ENCODE measurements at places on chromosomes 5 and 9.

DNA sequence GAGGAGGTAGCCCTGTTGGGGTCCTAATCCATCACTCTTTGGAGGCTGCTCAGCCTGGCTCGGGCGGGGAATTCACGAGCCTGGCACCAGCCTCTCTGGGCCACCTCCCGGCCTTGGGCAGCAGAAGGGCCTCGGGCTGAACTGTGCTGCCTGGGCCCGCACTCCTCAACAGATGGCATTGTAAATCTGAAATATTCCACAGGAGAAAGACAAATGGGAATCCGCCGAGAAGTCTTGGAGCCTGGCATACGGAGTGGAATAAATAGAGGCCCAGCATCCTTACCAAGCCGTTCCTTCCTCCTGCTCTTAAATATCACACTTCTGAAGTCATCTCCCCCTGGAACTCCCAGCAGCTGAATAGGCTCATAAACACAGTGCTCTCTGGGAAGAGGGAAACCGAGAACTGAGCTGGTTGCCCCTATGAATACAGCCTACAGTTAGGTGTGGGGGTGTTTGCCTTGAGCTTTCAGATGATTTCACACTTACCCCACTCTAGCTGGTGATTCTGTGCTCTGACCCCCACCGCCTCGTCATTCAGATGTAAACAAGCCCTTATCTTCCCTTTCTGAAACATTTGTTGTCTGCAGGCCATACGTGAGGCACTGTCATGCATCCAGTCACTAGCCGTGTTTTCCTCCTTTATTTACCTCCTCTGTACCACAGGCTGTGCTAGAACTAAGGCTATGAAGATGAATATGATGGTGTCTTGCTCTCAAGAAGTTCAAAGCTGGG lies 455.0 kb upstream of the CLINT1 start:
- no peak for DNase-seq

DNA sequence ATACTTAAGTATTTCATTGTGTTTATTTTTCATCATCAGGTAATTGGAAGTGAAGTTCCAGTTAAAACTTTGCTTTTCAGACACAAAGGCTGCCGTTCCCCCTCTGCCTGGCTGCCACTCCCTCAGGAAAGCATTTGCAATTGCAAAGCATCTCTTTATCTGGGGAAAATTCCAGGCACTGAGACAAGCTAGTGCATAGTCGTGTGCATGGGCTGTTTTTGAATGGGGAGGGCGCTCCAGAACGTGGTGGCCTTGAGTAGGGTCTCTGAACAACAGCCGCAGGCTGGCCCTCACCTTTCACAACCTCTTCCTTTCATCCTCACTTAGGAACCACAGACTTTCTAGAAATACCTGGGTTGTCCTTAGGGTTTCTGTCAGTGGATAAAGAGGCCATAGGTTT lies 285.1 kb upstream of the ADAMTS16 start:
- no peak for DNase-seq

DNA sequence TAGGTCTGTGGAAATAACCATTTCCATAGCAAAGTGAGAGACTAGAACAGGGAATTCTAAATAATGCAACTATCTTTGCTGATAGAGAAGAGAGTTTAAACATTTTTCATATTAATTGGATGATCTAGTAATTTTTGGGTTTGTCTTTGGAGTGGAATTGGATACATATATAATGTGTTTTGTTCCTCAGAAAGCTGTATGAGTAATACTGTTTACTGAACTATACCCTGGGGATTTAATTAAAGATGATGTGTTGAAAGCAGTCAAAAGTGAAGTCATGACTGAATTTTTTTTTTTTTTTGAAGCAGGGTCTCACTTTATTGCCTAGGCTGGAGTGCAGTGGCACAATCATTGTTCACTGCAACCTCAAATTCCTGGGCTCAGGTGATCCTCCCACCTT lies 17.9 kb downstream of the FER start:
- no peak for DNase-seq

GRCh38 chr5:140840978-140841962 lies at the start of gene PCDHA8:
TSS of gene PCDHA8 (plus strand) at chr5:140841187. CDS start at chr5:140841322, 135 bp downstream.
- no peak for DNase-seq

- DNase-seq, result no peak
Measured at GRCh38 chr5:87151547-87151946, 116.1 kb upstream of the RASA1 start.

DNA sequence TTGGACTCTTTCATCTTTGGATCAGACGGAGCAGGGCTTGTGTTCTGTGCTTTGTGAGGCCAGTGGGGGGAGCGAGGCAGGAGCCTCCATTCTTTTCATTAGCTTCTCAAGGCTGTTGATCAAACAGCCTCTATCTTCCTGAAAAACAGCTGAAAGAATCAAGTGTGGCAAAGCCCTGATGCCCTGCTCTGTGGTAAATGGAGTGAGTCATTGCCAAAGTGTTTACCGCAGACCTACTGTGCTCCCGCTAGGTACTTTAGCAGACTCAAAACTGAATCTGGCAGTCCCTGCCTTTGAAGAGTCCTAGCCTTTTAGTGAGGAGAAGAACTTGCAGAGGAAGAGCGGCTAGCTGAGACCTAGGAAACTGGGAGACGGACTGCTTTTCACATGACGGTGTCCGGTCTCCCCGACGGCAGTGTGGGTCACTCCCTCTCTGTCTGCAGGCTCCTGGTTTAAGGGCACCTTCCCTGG lies 3.3 kb downstream of the ANKRD33B start:
- DNase-seq, result no peak

DNA sequence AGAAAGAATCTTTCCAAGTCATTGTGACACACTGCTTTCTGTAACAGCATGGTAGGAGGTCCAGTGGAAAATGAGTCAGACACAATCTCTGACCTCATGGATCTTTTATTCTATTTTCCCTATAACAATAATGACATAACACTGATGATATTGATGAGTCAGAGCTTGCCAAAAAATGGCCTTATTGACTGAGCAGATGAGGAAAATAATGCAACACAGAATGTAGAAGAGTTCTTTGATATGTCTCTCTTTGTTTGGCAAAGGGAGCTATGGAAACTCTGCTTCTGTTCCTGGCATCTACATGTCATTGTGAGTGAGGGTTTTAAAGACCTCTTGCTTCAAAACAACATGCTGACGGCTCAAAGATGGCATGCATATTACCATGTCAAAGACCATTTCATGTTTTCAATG lies 443.1 kb upstream of the ZNF608 start:
- no peak for DNase-seq

DNA sequence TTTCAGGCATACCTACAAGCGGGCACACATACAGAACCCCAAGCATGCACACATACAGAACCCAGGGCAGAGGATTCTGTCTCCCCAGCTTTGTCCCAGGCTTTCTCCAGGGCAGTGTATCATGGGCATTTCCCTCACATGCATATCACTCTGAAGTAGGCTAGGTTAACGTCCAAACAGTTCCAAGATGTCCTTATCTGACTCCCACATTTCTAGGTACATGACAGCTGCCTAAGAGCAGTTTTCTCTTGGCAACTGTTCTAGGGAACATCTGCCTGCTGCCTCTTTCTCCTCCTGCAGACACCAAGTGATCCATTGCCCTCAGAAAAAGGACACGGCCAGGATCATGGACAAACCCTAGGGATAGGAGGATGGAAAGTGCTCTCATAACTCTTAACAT lies 84.9 kb upstream of the NR3C1 start:
- no peak for DNase-seq

DNA sequence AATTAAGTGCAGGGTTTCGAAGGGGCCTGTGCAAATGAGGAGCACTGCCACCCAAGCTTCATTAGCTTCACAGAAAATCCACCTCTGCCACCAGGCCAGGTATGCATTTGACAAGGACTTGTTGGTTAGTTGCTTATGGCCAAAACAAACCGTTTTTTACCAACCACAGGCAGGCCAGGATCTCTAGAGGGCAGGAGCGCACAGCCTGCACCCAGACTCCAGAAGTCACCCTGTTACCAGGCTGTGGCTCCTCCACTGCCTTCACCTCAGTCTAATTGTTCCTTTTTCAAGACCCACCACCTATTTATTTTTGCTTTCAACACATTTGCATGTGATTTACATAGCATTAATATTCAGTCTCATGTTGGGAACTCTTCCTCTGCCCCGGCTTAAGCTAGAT lies 78.3 kb upstream of the HSPA9 start:
- DNase-seq, result no peak

GRCh38 chr5:14366763-14367162 lies 214.8 kb upstream of the OTULINL start:
- no peak for DNase-seq

DNA sequence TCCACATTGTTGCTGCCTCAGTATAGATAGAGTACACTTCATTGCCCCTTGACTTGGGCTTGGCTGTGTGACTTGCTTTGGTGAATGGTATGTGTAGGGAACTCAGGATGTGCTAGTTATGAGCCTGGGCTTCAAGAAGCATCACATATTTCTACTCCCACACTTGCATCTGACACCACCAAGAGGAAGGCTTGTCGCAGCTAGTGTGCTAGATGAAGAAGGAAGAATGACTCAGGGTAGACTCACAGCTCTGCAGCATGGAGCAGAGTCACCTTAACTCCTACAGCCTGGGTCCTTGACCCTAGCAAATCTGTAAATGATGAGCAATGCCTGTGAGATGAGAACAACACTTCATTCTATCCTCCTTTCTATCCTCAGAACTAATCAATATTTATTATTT lies 261.8 kb downstream of the ASTN2 start:
- no peak for DNase-seq

DNA sequence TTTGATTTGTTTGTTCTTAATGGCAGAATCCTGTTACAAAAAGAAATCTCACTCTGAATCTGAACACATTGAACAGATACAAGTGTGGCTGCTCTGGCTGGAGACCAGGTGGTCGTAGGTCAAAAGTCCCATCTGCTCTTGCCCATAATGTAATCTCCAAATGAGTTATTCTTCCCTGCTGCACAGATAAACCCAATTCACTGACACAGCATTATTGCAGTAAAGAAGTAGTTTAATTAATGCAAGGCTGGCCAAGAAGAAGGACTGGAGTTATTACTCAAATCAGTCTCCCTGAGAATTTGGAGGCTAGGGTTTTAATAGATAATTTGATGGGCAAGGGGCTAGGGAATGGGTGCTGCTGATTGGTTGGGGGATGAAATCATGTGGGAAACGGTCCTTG lies 52.6 kb downstream of the PUM3 start:
- no peak for DNase-seq

- DNase-seq, result no peak
Measured at GRCh38 chr9:99412606-99413005, 190.5 kb downstream of the SEC61B start.

- DNase-seq, result no peak
Measured at GRCh38 chr5:150263375-150263775, 26.2 kb downstream of the CAMK2A start.

- DNase-seq, result no peak
Measured at GRCh38 chr5:164002214-164002613, 496.8 kb downstream of the MAT2B start.

DNA sequence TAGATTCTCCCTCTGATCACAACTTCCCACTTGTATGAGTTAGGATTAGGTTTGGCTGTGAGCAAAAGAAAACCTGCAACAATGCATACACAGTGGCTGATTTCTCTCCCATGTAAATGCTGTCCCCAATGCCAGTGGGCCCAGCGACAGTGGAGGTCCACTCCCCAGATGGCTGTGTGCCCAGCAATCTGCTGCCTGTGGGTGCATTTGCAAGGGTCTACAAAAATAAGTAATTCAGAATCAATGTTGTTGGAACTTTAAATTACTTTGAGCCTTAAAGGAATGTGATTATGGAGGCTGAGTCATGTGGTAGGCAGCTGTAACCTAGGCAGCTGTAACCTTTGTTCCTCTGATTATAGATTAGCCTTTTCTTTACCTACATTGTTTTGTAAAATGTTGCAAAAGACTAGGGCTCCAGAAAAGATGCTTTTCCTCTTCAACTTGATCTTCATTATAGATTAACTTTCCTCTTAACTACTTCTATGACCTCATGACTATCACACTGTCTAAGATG lies 14.2 kb upstream of the MXD3 start:
- no peak for DNase-seq

DNA sequence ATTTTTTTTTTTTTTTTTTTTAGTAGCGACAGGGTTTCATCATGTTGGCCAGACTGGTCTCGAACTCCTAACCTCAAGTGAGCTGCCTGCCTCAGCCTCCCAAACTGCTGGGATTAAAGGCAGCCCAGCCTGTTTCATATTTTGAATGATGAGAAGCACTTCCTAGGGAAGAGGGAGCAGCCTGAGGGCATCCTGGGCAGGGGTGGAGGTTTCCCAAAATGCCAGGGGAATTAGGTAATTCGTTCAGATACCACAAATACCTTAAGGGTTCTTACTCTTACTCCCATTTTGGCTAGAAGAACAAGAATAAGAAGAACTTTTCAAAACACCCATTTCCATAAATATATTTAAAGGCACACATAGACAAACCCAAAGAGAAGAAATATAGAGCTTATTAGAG lies 29.5 kb upstream of the RAPGEF1 start:
- DNase-seq, result no peak

All from NCI-H187 (cell line).